ENCODE measurements at places on chromosomes 13 and 19. TPM values are rescaled to one million over a fixed set of nuclear protein-coding genes. Genes with fewer than 3 reads are reported as not detected.

GRCh38 chr19:18768997-18769891, 21.9 kb downstream of the COMP start:
- H3K27ac ChIP-seq, result no peak overlapping the region
- peaks cover 3% of the 10 kb centered on the region for H3K36me3 ChIP-seq
- DNase-seq, result no peak
- H3K27me3 ChIP-seq, result no peaks in the 10 kb centered on the region
- peaks cover 2% of the 10 kb centered on the region for H3K4me1 ChIP-seq

- no peak overlapping the region for H3K27ac ChIP-seq
- peaks cover 6% of the 10 kb centered on the region for H3K4me1 ChIP-seq
- H3K4me3 ChIP-seq, result no peak overlapping the region
- H3K27me3 ChIP-seq, result no peaks in the 10 kb centered on the region
- no peak for DNase-seq
- H3K36me3 ChIP-seq, result no peaks in the 10 kb centered on the region
Measured at GRCh38 chr19:48671446-48671995, 1.3 kb downstream of the NTN5 start.

GRCh38 chr13:91058066-91058465, 289.4 kb upstream of the MIR17HG start:
- no peaks in the 10 kb centered on the region for H3K4me1 ChIP-seq
- H3K36me3 ChIP-seq, result no peaks in the 10 kb centered on the region
- no peak for DNase-seq
- H3K4me3 ChIP-seq, result no peak overlapping the region
- H3K27me3 ChIP-seq, result no peaks in the 10 kb centered on the region

LAIR1 gene
- 21.5 TPM for total RNA-seq

FPR1 gene
- total RNA-seq, result 0.70 TPM
